ENCODE measurements at places on chromosomes 6 and 20.

GRCh38 chr6:30363459-30363858 lies 18.5 kb downstream of the RPP21 start:
- DNase-seq = no peak

GRCh38 chr6:10621213-10621612 lies 73.2 kb downstream of the C6orf52 start:
- DNase-seq = no peak

- DNase-seq = no peak
Measured at GRCh38 chr6:135568379-135568778, 70.8 kb upstream of the AHI1 start.

DNA sequence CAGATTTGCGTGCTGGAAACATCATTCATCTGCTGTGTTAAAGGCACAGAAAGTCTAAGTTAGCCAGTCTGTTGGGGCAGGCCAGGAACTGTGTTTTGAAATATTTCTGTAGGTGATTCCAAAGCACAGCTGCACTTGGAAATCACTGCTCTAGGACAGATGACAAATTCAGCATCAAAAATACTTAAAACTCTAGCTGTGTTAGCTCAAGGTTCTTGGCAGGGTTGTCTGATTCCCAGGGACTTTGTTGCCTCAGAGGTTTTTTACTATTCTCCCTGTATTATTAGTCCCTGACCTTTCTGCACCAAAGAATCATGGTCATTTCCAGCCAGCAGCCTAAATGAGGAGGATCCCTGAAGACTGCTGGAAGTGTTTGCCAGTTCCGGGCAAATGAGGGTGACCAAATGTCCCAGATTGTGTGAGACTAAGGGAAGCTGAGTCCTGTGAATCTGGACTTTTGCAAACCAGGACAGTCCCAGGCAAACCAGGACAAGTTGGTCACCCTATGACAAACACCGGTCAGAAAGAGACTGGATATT lies 84.3 kb upstream of the TMEM30A start:
- no peak for DNase-seq

- DNase-seq = no peak
Measured at GRCh38 chr20:33242319-33243100, 6.7 kb downstream of the BPIFA1 start.

DNA sequence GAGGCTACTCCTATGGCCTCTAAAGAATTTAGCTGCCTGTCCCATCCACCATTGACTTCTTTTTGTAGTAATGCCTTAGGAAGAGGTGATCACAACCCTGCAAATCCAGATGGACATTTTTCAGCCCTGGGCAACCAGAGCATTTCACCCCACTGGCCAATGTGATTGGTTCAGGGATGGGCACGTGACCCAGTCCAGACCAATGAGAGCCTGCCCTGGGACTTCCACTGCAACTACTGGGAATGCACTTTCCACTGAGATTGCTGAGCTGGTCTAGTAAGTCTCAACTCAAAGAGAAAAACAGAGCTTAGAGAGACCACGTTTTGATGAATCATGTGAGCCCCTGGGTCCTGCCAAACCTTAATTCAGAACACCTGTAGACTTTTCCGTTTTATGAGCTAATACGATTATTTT lies 8.9 kb upstream of the UBE2V1 start:
- no peak for DNase-seq

GRCh38 chr20:13659288-13659687 lies 20.6 kb upstream of the TASP1 start:
- DNase-seq = no peak

DNA sequence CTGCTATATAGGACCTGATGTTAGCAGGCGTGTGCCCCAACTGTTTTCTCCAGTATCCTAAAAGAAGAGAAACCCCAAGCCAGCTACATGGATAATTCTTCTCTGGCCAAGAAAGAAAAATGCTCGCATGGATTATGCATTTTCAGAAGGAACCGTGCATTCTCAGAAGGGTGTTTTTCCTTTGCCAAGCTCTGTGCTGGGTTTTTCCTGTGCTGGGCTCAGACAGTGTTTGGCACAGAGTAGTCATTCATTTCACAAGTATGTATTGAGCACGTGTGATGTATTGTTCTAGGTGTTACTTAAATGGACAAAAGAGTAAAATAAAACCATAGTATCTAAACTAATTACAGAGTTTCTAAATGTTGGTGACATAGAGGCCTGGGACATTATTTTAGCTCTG lies 62.7 kb upstream of the ZNF133 start:
- DNase-seq = no peak

- DNase-seq = no peak
Measured at GRCh38 chr6:33426590-33427511, 7.0 kb downstream of the SYNGAP1 start.

DNA sequence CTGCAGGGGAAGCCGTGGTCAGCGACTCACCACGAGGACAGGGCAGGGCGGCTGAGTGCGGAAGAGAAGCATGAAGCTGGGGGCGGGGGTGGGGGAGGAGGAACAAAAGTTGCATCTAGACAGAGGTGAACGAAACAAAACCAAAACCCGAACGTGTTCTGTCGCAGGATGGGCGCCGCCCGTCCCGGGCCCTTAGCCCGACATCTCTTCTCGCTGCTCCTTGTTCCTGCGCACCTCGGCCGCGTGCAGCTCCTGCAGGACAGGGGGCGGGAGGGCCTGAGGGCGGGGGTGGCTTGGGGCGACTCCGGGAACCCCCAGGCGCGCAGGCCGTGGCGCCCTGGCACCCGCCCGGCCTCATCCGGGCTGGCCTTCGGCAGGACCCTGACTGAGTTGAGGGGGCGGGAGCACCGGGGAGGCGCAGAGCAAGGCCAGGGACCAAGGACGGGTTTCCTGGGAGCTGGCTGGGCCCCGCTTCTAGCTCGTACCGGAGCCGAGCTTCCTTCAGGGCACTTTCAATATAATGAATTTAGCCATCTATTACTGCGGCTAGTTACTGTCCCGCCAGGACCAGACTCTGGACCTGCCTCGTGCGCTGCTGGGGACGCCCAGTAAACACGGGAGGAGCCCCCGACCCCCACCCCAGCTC lies 12.0 kb downstream of the STMN3 start:
- DNase-seq = peak; percentile 52

DNA sequence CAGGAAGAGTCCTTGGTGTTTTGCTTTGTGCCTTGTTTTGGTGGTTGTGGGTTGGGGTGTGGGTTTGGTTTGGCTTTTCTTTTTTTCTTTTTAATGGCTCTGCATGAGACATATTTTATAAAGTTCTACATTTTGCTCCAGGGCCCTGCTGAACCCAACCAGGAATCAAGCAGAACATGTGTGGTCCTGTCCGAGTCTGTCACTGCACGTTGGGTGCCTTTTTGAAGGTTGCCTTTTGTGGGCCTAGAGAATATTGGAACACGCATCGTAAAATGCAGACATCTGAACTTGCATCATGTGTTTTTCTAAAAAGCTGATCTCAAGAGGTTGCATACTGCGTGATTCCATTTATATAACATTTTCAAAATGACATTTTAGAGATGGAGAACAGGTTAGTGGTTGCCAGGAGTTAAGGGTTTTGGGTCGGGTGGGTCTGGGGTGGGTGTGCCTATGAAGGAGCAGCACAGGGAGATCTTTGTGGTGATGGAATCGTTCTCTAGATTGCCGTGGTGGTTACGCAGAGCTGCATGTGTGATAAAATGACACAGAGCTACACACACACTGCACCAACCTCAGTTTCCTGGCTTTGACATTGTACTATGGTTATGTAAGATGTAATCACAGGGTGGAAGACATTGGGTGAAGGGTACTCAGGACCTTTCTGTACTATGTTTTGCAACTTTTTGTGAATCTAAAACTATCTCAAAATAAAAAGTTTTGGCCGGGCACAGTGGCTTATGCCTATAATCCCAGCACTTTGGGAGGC lies 80.2 kb downstream of the EYA2 start:
- DNase-seq = no peak

GRCh38 chr20:37256286-37256685 lies 5.3 kb downstream of the GHRH start:
- no peak for DNase-seq

- DNase-seq = peak; percentile 54
Measured at GRCh38 chr6:79947191-79948186, at the start of gene ELOVL4. Gene ELOVL4, minus strand, starts transcription at chr6:79947553. Its CDS starts 274 bp downstream, at chr6:79947279.

DNA sequence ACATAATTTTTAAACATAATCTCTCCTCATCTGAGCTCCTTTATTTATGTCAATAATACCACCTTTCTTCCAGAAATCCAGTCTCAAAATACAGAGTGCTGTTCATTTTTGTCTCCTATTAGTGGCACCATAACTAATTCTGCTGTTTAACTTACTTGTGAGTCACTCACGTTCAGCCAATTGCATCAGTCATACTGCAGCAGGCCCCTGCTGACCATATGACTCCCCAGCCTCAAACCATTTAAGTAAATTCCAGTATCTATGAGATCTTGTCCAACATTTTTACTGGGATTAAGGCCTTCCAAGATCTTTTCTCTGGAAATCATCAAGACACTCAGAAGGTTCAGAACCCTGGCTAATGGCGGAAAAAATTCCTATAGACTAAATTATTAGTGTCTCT lies 982.2 kb upstream of the MAP3K7 start:
- no peak for DNase-seq

DNA sequence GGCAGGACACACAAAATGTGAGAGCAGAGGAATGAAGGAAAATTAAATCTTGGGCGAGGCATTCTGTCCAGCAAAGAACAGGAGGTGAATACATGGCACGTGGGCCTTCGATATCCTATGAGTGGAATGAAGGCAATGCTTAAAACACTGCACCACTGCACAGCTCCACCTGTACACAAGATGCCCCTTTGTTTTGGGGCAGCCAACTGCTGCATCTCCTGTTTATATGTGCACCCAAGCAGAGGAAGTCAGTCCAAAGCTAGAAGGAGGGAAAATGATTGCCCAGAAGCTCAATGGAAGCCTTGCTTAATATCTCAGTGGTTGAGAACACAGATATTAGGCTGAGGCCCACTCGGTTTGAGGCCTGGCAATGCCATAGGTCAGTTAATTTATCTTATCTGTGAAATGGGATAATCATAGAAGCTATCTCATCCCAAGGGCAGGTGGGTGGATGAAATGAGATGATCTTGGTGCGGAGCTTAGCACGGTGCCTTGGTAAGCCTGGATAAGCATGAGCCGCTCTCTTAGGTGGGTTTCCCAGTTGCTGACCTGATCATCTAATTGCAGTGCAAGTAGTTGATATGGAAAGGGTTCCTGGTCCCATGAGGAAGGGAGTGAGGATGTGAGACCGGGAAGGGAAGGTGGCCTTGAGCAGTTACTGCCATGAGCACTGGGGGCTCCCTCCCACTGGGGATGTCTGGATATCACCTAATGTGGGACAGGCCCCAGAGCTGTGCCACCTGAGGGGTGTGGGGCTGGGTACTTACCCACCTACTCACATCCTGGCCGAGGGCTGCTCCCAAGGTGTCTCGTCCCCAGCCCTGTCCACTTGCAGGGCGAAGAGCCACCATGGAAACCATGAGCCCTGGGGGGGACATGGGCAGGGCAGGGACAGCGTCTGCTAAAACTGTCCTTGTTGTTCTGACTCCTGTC lies 9.9 kb downstream of the BANF2 start:
- no peak for DNase-seq

- DNase-seq = no peak
Measured at GRCh38 chr20:33027769-33028751, 3.4 kb upstream of the BPIFB6 start.

- DNase-seq = no peak
Measured at GRCh38 chr6:129500958-129501739, 208.8 kb downstream of the ARHGAP18 start.

DNA sequence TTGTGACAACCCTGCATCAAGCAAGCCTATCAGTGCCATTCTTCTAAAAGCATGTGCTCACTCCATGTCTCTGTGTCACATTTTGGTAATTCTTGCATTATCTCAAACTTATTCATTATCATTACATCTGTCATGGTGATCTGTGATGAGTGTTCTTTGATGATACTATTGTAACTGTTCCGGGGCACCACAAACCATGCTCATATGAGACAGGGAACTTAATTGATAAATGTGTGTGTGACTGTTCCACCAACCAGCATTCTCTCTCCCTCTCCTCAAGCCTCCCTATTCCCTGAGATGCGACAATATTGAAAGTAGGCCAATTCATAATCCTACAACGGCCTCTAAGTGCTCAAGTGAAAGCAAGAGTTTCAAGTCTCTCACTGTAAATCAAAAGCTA lies 4.0 kb downstream of the HUS1B start:
- no peak for DNase-seq

- DNase-seq = no peak
Measured at GRCh38 chr6:105492706-105493673, 90.1 kb upstream of the PREP start.

- no peak for DNase-seq
Measured at GRCh38 chr6:138296786-138297185, 78.5 kb upstream of the PBOV1 start.

DNA sequence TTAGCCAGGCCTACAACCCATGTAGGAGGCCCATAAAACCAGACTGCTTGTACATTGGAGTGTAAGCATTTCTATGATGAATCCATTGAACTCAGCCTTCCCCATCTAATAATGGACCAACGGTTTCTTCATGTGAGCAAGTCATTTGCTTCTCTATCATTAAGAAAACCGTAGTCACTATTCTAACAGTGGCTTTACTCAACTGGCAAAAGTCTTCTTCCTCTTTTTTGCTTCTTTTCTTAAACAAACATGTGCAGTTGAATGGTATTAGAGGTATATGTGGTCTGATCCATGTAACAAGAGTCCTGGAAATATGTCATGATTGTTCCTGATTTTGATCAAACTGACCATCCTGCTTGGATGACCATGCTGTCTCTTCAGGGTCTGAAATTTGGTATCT lies 132.4 kb upstream of the STXBP5 start:
- no peak for DNase-seq

- no peak for DNase-seq
Measured at GRCh38 chr6:159806021-159806458, 6.0 kb downstream of the PNLDC1 start.

- no peak for DNase-seq
Measured at GRCh38 chr6:111147440-111147839, 60.1 kb downstream of the SLC16A10 start.

GRCh38 chr6:18349386-18349785 lies 37.8 kb upstream of the RNF144B start:
- no peak for DNase-seq

DNA sequence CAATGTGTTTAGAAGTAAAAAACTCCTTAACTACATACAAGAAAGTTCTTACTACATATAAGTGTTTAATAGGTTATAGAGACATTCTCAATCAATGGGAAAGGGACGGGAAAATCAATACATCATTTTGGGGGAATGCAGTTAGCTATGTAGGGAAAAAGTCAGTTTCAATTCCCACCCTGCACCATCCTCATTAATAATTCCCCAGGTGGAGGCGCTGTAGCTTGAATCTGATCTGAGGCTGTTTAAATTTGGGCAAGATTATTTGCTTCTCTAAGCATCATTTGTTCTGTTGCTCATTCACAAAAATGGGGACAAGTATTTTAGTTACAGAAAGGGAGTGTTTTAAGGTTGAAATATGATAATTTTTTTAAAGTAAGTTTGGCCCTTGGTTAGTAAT lies 19.1 kb downstream of the OLIG3 start:
- no peak for DNase-seq

DNA sequence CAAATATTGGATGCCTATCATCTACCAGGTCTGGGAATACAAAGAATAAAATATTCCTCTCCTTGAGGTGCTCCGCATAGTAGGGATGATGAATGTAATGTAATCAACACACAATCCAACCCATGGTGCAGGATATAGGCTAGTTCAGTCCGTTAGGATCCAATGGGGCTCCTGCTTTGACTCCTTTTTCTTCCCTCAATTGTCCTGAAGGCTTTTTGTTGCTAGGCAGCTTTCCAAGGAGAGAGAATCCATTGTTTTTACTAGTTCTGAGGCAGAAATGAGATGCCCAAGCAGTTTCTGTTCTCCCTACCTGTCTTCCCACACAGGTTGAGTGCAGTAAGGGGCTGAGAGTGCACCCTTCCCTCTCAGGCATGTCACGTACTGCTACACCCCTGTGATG lies 12.1 kb downstream of the WRNIP1 start:
- DNase-seq = no peak

Data from activated effector memory CD4-positive, alpha-beta T cell treated with Interleukin-2 at 50 U/mL for 16 hours (primary cell).